AG04450 (cell line): ENCODE measurements at places on chromosomes 4 and X.

DNA sequence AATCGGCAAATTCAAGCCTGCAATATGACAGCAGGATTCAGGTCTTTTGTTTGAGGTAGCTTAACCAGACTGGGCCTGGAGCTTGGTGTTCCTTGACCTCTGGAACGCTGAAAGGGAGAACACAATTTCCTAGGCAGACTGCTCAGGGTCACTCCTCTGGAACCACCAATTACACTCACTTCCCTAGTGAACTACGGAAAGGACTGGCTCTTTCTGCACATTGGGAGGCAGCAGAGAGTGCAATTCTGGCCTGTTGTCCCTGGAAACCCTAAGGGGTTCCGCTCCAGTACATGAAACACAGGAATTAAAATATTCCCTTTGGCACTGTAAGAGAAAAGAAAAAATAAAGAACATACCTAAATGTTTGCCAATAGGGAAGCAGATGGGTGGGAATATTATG is 58.6 kb downstream of the GPC3 start:
- no peak for DNase-seq

DNA sequence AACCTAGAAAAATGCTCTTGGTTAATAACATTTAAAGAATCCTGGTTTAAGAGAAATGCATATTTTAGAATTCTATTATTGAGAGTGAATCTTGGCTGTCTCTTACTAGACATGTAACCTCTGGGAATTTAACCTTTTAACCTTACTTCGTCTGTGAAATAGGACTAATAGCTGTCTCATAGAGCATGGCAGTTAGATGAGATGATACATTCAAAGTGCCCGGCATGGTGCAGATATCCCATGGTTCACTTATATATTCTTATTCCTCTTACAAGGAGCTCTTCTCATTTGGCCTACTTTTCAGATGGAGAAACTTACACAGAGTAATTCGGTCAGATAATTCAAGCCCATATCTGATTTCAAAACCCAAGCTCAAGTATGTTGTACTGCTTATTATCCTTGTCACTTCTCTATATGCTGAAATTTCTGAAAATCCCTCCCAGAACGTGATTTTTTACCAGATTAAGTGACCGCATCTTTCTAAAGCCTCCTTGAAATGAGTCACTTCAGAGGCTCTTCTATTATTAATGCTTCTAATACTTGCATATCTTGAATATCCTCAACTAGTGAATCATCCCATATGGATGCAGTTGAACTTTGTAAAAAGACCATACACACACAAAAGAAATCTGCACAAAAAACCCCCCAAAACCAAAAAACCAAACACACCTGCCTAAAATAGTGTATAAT is 4.9 kb downstream of the CDKN2AIP start:
- DNase-seq: peak; percentile 29

GRCh38 chr4:110636680-110637407 is 14.0 kb upstream of the PITX2 start:
- no peak for DNase-seq

DNA sequence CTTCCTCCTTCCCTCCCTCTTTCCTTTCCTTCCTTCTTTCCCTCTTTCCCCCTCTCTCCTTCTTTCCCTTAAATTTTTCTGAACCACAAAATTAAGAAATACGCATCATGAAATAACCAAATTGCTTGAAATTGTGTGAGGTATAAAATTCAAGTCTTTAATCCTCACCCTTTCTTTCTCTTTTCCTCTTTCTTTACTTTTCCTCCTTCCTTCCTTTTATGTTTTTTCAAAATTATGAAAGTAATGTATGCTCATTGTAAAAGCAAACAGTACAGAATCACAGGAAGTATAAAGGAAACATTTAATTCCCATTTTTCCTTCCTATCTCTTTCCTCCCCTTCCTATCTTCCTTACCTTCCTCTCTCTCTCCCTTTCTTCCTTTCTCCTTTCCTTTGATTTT is 5.4 kb downstream of the ADGRG4 start:
- no peak for DNase-seq

DNA sequence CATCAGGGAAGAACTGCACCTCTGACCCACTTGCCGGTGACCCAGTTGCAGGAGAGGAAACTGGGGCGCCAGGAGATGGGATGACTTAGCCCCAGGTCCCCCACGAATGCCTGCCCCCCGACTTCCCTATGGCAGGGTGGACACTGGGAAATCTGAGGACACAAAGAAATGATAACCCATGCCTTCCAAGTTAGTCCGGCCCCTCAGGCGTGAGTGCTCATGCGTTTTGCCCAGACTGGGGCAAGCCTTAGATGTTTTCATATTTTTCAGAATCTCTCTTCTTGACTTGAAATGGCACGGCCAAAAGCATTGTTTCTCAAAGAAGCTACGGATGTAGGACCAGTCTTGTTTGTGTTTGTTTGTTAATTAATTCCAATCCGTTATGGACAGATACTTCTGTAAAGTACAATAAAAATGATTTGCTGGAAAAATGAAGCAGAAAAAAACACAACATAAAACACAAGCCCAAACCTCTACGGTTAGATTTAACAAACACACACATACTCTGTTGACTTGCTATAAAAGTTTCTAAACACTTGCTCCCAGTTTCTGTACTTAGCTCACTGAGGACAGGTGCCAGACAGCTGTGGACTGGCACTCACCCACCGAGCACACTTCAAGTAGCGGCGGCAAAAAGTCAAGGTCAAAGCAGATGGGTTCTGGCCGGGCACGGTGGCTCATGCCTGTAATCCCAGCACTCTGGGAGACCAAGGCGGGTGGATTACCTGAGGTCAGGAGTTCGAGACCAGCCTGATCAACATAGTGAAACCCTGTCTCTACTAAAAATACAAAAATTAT is 341.5 kb downstream of the BCOR start:
- no peak for DNase-seq

- no peak for DNase-seq
These were observed 48.4 kb downstream of the PTTG2 start for GRCh38 chr4:38008571-38009021.

- no peak for DNase-seq
These were observed 82.6 kb upstream of the TMEM164 start for GRCh38 chrX:109920325-109920724.

DNA sequence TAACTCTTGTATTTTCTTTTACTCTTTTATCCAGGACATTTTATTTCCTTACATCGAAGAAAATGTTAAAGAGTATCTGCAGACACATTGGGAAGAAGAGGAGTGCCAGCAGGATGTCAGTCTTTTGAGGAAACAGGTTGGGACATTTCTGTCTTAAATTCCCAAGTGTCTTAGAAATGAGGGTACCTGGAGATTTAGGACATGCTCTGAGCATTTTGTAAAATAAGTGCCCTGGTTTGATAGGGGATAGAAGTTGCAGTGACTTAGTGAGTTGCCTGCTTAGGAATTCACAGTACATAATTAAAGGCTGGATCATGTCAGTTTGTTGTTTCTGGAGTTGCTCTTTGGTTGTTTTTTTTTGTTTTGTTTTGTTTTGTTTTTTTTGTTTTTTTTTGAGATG is 17.5 kb downstream of the ENOPH1 start:
- no peak for DNase-seq

GRCh38 chrX:150531467-150531866 is 37.0 kb upstream of the MTM1 start:
- DNase-seq: no peak

DNA sequence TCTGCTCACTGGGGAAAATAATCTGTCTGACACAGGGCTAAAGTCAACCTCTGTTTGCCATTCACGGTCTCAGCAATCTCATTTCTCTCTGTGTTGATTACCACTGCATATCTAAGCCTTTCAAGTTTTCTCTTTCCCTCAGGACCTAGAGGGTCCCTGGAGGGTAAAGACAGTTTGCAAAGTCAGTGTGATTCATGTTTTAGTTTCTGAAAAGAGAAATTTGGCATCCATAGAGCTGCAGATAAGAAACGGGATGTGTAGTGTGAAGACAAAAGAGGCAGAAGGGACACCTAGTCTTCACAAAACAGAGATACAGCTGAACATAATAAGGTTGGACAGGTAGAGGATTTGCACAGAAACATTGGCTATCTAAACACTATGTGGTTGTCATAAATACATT is 34.5 kb upstream of the KDR start:
- no peak for DNase-seq

GRCh38 chr4:54678826-54679225 is 21.1 kb downstream of the KIT start:
- DNase-seq: no peak

- no peak for DNase-seq
These were observed 159.5 kb upstream of the USP38 start for GRCh38 chr4:143025081-143025704.

DNA sequence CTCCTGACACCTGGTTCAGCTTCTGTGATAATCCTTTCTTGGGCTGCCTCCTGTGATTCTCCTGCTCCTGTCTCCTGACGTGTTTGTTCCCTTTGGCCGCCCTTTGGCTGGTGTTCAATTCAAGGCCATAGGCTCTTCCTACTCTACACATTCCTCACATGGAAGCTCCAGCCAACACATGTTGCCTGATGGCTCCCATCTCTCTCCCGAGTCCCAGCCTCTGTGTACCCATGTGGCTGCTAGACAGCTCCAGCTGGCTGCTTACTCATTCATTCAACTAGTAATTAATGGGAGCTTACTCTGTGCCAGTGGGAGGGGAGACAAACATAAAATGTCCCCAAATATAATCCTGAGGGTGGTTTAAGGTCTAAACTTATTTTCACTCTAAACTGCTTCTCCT is 9.2 kb upstream of the MED28 start:
- no peak for DNase-seq

GRCh38 chrX:66684196-66684595 is 45.3 kb upstream of the EDA2R start:
- DNase-seq: no peak

DNA sequence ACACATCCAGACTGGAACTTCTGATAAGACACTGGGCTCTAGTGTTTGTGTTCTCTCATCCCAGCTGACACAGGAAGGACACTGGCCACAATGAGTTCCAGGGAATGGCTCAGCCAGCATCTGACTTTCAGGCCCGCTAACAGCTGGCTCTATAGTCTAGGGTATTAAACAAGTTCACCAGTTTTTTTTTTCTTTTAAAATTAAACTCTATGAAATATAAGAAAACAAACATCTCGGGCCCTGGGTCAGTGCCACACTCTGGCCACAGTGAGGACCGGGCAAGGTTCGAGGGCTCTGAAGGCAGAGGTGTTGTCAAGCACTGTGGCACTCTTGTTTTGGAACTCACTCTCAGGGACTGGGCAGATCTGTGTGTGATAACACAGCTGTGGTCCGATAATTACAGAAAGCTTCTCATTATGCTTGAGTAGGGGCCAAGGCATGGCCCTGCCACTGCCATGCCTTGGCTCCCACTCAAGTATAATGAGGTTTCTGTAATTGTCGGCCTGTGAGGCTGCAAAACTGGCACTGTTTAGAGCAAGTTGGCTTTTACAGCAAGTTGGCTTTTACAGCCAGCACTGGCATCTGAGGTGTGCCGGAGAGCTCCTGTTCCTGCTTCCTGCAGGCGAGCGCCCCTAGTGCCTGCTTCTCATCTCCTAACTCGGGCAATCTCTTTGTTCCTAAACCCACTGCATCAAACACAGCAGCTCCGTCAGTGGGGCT is 62.8 kb downstream of the PPP1R2C start:
- DNase-seq: no peak

- no peak for DNase-seq
These were observed 11.4 kb downstream of the ANK2 start for GRCh38 chr4:113060853-113061252.

- no peak for DNase-seq
These were observed 4.5 kb downstream of the SNX25 start for GRCh38 chr4:185213877-185214276.

DNA sequence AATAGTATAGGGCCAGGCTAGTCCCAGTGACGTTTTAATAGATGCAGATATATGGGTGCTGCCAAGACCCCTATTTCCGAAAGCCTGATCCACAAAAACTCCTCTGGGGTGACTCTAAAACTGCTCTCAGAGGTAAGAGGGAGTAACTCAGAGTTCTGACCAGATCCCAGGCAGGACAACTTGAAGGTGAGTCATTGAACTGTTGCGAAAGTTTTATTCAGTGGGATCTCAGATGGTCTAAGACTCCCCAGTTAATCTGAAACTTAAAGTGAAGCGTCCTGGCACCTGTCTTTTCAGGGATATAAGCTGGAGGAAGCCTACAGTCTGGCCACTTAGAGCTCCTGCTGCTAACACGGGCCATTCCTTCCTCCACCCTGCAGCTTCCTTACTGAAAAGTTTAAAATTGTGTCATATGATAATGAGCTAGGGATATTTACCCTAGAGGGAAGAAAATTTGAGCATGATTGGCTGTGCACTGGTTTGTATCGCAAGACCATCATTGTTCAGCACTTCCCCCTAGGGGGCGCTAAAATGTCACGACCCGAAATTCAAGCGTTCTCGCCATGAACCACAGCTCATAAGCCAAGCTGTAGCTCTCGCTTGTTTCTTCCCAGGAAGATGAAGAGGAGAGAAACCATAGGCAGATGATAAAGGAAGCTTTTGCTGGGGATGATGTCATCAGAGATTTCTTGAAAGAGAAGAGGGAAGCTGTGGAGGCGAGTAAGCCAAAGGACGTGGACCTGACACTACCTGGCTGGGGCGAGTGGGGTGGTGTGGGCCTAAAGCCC is 19.5 kb downstream of the UTP14A start:
- peak; percentile 53 for DNase-seq

DNA sequence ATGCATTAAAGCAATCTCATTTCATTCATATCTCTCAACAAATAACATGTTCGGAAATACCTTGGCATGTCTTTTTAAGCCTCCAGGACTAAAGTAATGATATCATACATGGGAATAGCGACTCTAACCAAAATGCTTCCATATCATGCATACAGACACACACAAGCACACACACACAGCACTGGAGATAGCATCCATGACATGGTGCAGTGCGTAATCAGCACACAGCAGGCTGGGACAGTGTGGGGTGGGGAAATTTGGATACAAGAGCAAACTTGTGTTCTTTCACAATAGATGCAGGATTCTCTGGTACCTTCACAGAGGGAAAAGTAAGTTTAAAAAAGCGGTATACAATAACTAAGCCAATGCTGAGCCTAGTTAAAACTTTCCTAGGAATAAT is 132.3 kb upstream of the HPGD start:
- no peak for DNase-seq

- no peak for DNase-seq
These were observed 21.7 kb downstream of the DDIT4L start for GRCh38 chr4:100168521-100168920.

- no peak for DNase-seq
These were observed 351 bp upstream of the SLC30A9 start for GRCh38 chr4:41989994-41990364.

DNA sequence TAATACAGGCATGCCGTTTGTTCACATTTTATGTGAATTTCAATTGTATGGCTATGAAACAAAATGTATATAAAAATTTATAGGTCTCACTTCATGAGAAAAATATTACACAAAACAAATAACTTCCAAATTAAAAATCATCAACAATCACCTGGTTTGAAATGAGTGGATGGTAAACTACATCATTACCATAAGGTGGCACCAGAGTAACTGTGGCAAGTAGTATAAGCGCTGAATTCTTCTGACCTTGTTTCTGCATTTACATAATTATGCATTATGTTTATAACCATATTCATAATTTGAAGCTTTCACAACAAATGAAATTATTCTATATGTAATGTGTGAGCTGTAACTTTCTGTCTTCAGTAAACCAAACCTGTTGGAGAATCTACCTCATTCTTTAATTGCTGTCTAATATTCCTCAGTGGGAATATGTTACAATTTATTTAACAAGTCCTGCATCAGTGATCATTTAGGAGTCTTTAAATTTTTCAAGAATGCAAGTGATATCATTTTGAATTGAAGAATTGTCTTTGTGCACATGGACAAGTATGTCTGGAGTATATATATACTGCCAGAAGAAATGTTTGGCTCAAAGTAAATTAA is 55.2 kb downstream of the MMRN1 start:
- DNase-seq: no peak

- no peak for DNase-seq
These were observed 830 bp upstream of the SHROOM2 start for GRCh38 chrX:9785254-9785943.

GRCh38 chr4:185841451-185841850 is 29.5 kb upstream of the SORBS2 start:
- no peak for DNase-seq
